ENCODE measurements at places on chromosomes 3 and 15. TPM values are rescaled to one million over a fixed set of nuclear protein-coding genes. Genes with fewer than 3 reads are reported as not detected.

The POLR2M gene
- total RNA-seq: 25.3 TPM

The INKA1 gene
- 3.0 TPM for total RNA-seq

The SNX1 gene
- total RNA-seq: 105 TPM

The BMF gene
- 1.5 TPM for total RNA-seq

The FOXB1 gene
- total RNA-seq: 7.1 TPM

The GRIP2 gene
- total RNA-seq: 16.4 TPM

The CHST2 gene
- 45.3 TPM for total RNA-seq

The TMEM212 gene
- total RNA-seq: not detected

The FBXW12 gene
- not detected for total RNA-seq

The SPESP1 gene
- 0.83 TPM for total RNA-seq

The CRYGS gene
- 0.82 TPM for total RNA-seq

The IL17RB gene
- total RNA-seq: 3.7 TPM

The PLA2G4D gene
- total RNA-seq: 0.92 TPM

DNA sequence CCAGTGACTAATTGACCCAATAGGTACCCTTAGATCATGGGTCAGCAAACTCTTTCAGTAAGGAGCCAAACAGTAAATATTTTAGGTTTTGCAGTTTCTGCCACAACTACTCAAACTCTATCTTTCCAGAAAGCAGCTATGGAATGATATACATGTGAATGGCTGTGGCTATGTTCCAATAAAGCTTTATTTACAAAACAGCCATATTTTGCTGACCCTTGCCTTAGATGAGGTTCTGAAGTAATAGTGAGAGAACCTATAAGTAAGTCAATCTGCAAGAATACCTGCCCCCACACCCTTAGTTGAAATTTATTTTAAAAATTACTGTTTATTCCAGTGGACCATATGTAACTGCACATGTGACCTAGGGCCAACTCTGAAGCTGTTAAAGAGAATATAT lies 134.0 kb downstream of the CMSS1 start:
- ATAC-seq: no peak

DNA sequence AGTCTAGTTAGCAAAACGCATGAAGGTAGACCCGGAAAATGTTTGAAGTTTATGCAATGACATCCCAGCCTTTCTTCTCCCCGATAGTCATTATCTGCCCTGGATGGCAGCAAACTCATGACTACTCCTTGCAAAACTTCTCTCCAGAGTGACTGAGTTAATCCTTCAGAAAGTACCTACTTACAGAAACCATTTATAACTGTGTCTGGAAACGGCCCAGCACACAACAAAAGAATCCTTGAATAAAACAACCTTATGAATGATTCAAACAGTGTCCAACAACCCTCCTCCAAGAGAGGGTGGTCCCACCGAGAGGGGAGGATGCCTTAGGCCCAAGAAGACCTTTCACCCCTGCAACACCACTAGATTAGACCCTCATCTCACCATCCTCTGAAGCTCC lies 14.2 kb downstream of the ST8SIA2 start:
- no peak for ATAC-seq

GRCh38 chr3:127000761-127001160 lies 17.8 kb downstream of the PLXNA1 start:
- ATAC-seq: no peak

DNA sequence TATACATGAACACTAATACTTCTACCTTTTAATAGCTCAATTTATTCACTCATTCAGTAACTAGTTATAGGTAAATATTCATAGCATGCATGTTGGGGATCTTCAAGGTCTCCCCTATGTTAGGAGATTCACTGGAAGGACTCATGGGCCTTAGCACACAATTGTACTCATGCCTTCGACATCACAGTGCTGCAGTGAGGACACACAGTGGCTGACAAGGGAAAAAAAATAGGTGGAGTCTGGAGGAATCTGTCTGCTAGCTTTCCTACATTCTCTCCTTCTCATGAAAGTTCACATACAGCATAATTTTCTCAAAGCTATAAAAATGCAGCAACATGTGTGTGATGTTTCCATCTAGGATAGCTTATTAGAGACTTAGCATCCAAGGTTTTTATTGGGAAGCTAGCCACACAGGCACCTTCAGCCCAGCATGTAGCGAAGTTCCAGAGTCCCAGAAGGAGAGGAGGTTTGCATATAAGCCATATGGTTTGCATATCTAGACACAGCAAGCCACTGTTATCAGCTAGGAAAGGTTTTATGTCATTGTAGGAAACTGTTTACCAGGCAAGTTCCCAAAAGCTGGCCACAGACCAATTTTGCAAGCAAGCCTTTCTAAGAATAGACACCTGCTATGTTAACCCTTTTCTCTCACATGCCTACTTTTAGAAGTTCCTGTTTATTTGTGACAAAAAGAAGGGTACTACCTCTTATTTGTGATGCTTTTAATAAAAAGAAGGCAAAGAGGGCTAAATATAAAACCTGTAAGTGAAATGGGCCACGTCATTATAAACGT lies 46.4 kb downstream of the MORC1 start:
- no peak for ATAC-seq

- peak; percentile 51 for ATAC-seq
Observed at GRCh38 chr15:101639667-101640066, 12.5 kb downstream of the TM2D3 start.

- no peak for ATAC-seq
Observed at GRCh38 chr3:13245615-13245978, 172.4 kb upstream of the IQSEC1 start.

GRCh38 chr3:195071916-195072820 lies 198.8 kb downstream of the XXYLT1 start:
- no peak for ATAC-seq

- no peak for ATAC-seq
Observed at GRCh38 chr15:88428053-88428452, 39.1 kb downstream of the MRPL46 start.

- no peak for ATAC-seq
Observed at GRCh38 chr3:164507886-164508285, 570.4 kb downstream of the SI start.

DNA sequence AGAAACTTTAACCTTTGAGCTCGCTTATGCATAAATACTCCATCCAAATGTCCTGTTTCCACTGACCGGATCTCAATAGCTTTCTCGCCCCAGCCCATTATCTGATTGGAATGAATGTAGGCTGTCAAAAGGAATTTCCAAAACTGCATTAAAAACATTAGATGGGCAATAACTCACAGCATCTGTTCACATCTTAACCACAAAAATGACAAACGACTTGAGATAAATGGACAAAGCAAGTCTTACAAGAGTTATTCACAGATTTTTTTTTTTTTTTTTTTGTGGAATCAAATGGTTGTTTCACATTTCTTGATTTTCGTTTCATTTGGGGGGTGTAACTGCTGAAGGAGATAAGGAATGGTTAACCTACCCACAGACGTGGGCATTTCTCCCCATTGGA lies 39.7 kb upstream of the SLC2A2 start:
- no peak for ATAC-seq

- peak; percentile 56 for ATAC-seq
Observed at GRCh38 chr3:140117096-140117526, 182.1 kb downstream of the CLSTN2 start.

DNA sequence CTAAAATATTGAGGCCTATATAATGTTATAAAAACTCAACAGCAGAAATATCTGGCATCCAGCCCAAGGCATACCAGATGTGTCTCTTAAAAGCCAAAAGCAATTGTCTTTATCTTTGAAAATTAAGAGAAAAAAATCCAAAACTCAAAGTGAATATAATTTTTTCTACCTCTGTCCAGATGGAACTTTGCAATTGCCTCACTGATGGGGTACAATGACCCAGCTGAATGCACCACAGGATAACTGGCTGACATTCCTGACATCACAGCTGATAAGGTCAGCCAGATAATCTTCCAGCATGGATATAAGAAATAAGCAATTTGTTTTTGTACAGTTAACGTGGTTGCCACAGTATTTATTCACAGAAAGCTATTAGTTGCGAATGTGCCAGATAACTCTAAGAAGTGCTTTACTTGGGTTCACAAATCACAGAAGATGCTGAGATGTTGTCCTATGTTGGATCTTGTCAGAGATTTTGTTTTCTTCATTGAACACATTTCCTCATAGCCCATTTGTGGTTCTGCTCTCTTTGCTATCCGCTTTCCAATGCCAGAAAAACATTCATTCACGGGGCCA lies 566.9 kb upstream of the CCDC54 start:
- ATAC-seq: no peak

- ATAC-seq: peak; percentile 30
Observed at GRCh38 chr15:69573815-69574475, 121.3 kb downstream of the RPLP1 start.

GRCh38 chr15:44550256-44550655 lies 13.3 kb downstream of the EIF3J start:
- no peak for ATAC-seq

- ATAC-seq: no peak
Observed at GRCh38 chr3:5035113-5035512, 55.9 kb downstream of the BHLHE40 start.

DNA sequence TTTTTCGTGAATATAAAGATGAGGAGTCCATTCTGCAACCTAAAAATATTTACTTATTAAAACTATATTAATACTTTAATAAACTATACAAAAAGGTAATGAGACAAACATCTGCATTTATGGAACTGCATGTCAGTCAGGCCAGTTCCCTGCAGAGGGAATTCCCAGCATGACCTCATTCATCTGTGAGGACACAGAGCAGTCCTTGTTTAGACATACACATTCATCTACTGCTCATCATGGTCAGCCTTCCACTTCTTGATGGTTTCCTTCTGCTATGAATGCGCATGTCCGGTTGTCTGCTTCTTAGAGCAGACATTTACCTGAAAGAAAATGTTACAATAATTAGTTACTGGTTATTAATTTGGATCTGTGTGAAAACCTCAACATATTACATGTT lies 3.3 kb upstream of the ACTR8 start:
- ATAC-seq: no peak

- ATAC-seq: no peak
Observed at GRCh38 chr3:109702976-109703375, 365.6 kb upstream of the DPPA4 start.

- no peak for ATAC-seq
Observed at GRCh38 chr15:60077581-60078359, 73.7 kb downstream of the FOXB1 start.

DNA sequence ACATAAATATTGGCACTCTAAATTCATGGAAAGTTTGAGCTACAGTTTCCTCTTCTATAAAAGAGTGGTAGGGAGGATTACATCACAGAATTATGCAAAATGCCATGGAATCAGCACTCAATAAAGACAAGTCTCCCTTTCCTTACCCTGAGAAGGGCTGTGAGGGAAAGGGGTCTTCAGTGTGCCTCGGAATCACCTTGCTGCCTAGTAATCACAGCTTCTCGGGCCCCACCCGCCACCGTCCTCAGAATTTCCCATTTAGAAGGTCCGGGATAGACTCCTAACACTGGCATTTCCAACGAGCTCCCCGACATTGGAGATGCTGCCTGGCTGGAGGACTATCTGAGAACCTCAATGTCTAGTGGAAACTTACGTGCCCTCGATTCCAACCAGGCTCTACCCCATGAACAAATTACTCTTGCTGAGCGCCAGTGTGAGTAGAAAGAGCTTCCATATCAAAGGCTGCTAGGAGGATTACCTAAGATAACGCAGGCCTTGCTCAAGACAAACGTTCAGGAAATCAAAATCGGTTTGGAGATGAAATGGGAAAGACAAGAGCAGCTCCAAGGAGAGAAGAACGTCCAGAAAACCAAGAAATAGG lies 92.1 kb upstream of the CHD2 start:
- no peak for ATAC-seq

- no peak for ATAC-seq
Observed at GRCh38 chr15:98080791-98081190, 120.3 kb downstream of the ARRDC4 start.

- ATAC-seq: no peak
Observed at GRCh38 chr3:11558918-11559815, 84.5 kb downstream of the VGLL4 start.

GRCh38 chr15:96123028-96123400 lies 207.5 kb upstream of the NR2F2 start:
- no peak for ATAC-seq

DNA sequence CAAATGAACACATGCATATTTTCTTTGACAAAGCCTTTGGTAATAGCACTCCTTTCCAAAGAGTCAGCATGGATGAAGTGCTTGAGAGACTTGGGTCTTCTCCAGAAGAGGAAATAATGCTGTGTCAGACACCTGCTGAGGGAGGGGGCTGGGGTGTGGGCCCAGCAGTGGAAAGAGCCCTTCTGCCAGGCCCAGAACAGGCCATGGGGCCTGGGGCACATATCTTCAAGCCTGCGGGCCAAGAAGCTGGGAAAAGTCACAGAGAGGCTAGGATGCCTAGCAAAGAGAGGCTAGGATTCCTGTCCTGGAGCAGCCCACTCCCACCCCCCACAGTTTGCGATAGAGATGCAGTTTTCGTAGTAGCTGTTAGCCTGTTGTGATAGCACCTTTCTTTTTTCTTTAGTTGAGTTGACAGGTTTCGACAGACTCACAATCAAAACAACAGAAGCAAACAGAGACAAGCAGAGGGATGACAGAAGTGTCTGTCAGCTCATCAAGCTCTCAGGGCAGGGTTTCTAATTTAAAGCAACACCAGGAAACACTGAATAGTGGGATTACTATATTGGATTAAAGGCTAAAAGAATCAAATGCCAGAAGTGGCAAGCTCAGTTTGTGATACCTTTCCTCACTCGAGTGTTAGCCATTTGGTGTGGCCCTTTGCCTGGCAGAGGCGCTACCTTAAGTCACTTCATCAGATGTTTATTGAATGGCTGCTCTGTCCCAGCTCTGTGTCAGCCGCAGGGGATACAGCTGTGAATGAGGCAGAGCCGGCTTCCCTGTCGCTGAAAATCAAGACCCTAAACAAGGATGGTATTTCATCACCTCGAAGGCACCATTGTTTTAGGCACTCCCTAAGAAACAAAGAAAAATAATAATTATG lies 19.0 kb downstream of the CMTM7 start:
- ATAC-seq: peak; percentile 38

- no peak for ATAC-seq
Observed at GRCh38 chr3:150793641-150794040, 30.7 kb upstream of the SIAH2 start.

- ATAC-seq: no peak
Observed at GRCh38 chr3:69809076-69809835, 70.0 kb downstream of the MITF start.

GRCh38 chr3:149623824-149624223 lies 34.0 kb downstream of the WWTR1 start:
- ATAC-seq: no peak

- no peak for ATAC-seq
Observed at GRCh38 chr15:67067930-67068551, 2.6 kb downstream of the SMAD3 start.

GRCh38 chr3:45057557-45057956 lies 31.5 kb downstream of the CLEC3B start:
- ATAC-seq: no peak
